ENCODE measurements at places on chromosomes 3 and 15.

DNA sequence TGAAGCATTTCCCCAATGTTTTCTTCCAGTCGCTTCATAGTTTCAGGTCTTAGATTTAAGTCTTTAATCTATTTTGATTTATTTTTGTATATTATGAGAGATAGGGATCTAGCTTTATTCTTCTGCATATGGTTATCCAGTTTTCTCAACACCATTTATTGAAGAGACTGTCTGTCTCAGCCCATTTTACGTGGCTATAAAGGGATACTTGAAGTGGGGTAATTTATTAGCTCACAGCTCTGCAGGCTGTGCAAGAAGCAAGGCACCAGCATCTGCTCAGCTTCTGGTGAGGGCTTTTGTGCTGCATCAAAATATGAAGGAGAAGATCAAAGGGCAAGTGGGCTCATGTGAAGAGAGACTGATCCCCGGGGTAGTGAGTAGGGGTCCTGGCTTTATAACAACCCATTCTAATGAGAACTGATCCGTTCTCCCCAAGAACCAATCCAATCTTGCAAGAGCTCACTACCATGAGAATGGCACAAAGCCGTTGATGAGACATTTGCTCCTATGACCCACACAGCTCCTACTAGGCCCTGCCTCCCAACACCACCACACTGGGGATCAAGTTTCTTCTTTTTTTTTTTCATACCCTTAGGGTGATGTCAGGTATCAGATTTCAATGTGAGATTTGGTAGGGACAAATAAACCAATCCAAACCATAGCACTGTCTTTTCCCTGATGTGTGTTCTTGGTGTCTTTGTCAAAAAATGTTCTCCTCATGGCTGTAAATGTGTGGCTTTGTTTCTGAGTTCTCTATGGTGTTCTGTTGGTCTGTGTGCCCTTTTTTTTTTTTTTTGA lies 63.2 kb downstream of the IQGAP1 start:
- peak; percentile 72 for DNase-seq

DNA sequence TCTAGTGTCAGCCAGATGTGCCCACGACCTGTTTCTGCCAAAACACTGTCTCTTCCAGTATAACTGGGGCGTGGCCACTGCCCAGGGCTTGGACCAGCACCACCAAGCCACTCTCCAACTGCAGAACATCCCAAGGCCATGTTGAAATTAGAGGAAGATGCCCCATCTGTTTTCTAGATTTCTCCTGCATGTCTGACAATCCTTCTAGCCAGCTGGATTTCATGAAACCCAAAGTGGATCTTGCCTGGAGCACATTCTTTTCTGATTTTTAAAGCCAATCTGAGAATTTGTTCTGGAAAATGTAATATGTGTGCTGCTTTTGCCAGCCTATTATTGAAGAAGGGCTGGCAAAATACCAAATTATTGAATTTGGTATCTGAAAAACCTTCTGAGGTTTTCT lies 182.5 kb downstream of the SLCO3A1 start:
- DNase-seq, result no peak

DNA sequence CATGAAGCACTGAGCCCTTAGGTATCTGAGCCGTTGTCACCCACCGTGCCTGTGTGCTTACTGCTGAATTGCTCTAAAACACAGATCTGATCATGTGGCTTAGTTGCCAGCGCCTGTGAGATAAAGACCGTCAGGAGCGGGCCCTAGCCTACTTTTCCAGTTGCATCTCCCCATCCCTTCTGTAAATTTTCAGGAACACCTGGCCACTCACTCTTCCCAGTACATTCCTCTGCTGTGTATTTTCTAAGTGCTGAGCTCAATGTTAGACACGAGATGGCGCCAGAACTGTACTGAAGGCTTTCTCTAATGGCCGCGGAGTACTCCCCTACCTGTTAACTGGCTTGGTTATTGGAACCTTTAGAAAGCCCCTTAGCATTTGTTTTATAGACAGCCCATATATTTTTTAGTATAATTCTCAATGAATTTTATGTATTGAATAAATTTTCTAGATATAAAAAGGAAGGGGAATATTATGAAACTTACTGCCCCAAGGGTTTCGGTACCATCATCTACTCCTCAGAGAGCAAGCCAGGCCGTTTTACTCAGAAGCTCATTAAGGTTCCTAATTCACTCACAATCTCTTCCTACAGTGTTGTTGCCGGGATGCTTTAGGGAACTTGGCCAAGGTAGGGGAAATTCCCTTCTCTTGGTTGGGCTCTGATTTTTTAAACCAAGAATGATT lies 16.7 kb upstream of the WNT7A start:
- DNase-seq, result peak; percentile 68

GRCh38 chr3:157856078-157856939 lies 249.9 kb downstream of the SHOX2 start:
- DNase-seq, result no peak

DNA sequence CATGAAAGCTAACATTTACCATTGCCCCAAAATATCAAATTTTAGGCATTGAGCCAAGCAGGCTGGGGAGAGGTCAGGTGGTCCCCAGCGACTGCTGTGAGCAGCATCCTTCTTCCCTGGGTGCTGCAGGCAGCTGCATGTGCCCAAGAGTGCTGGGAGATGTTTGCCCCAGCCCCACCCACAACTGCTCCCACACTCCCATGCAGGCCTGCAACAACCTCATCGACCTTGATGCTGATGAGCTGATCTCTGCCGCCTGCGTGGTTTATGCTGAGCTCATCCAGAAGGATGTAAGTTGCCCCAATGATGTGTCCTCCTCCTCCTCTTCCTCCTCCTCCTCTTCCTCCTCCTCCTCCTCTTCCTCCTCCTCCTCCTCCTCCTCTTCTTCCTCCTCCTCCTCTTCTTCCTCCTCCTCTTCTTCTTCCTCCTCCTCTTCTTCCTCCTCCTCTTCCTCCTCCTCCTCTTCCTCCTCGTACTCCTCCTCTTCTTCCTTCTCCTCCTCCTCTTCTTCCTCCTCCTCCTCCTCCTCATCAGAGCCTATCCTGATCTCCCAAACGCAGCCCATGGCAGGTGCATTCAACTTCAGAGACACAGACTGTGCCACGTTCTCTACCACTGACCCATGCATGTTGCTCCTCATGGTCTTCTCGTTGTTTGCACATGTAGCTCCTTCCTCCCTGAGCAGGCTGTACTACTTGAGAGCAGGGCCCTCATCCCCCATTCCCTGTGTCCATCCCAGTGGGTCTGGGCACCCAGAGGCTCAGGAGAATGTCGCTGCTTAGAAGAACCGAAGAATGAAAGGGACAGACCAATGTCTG lies 15.1 kb downstream of the TBC1D21 start:
- DNase-seq, result no peak

DNA sequence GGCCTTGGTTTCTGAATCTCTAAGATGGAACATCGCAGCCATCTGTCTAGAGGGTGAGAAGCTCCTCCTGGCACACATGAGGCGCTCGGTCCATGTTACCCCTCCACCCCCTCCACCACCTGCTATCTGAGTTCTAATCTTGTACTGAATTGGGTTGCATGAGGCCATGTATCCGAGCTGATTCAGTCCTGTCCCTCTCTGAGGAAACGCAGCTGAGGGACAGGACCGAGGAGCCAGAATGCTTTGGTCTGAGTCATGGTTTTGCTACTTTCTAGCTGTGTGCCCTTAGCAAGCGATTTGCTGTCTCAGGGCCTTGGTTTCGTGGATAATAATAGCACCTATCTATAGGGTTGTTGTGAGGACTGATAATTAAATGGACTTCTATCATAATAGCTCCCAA lies 87.8 kb upstream of the SEC13 start:
- DNase-seq, result peak; percentile 38

GRCh38 chr3:158847885-158848284 lies 46.0 kb downstream of the MFSD1 start:
- no peak for DNase-seq

GRCh38 chr3:33240261-33240660 lies 21.7 kb upstream of the SUSD5 start:
- DNase-seq, result no peak

DNA sequence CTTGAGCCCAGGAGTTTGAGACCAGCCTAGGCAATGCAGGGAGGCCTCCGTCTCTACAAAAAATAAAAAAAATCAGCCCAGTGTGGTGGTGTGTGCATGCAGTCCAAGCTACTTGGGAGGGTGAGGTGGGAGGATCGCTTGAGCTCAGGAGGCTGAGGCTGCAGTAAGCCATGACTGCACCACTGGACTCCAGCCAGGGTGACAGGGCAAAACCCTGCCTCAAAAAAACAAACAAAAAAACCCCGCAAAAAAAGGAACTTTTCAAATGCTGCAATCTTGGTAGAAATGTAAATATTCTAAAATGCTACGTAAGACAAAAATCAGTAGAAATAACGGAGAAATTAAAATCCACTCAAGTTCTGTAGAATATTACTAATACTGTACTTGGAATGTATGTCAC lies 108.1 kb upstream of the MELTF start:
- no peak for DNase-seq

DNA sequence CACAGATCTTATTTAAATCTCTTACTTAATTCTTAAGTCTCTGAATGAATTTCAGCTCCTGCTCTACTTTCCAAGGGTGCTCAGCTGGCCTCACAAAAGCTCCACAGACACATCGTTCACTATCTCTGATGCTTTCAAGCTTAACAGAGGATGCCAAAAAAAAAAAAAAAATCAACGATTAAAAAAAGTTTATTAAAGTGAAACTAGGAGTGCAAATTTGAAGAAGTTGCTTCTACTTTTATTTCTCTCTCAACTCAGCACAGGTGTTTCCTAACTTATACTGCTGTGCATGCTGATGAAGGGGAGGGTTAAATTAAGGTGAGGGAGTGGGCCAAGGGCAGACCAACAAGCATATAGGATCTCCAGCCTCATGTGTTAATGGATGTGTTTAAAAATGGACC lies 157.2 kb downstream of the TIGIT start:
- DNase-seq, result no peak

- peak; percentile 16 for DNase-seq
These were observed 878 bp downstream of the SPPL2A start for GRCh38 chr15:50764461-50765194.

DNA sequence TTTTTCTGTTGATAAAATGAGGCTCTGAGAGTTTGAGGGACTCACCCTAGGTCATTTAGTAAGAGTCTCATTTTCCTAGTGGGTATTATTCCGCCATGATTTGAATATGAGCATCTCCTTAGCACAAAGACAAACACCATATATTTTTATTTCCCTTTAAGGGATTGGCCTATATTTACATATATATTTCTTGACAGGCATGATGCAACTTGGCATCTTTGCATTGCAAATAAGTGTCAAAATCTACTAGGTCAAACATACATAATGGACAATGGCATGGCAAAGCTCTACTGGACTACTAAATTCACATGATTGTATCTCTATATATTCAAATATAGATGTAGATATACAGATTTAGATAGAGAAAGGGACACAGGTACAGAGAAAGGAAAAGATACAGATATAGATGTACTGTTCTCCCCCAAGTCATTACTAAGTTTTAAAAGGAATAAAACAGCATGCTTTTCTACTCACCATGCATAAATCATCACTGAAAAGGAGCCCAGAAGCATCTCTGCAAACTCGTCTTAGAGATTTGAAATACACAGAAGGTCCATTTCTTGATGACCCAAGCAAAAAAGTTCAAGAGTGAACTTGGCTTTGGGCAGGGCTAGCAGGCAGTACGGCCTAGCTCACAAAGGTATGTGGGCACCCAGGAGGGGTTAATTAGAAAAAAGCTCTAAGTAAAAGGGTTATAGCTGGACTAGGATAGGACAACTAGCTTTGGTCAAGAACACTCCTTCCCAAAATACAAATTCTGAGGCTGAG lies 495.8 kb downstream of the NTRK3 start:
- DNase-seq, result no peak

GRCh38 chr3:29463304-29463703 lies 182.4 kb downstream of the RBMS3 start:
- DNase-seq, result no peak

GRCh38 chr3:149384911-149385321 lies 7.5 kb upstream of the TM4SF1 start:
- peak; percentile 68 for DNase-seq

GRCh38 chr3:37551857-37552256 lies 309.8 kb upstream of the CTDSPL start:
- DNase-seq, result no peak

DNA sequence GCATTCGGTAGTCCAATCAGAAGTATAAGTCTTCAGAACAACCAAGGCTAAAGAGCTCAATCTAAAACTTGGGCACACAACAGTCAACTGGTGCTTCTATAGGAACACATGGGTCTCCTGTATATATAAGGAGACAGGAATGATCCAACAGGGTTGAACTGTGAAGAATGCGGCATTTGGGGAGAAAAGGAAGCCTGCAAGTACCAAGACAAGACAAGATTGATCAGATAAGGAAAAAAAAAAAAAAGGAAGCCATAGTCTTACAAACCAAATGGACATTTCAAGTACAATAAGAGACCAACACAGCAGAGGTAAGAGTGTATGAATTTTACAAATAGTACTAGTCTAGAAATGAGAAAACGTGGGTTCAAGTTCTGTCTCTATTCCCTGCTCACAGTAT lies 6.5 kb downstream of the CPEB1 start:
- no peak for DNase-seq

GRCh38 chr3:119011528-119011927 lies 23.1 kb downstream of the IGSF11 start:
- no peak for DNase-seq

DNA sequence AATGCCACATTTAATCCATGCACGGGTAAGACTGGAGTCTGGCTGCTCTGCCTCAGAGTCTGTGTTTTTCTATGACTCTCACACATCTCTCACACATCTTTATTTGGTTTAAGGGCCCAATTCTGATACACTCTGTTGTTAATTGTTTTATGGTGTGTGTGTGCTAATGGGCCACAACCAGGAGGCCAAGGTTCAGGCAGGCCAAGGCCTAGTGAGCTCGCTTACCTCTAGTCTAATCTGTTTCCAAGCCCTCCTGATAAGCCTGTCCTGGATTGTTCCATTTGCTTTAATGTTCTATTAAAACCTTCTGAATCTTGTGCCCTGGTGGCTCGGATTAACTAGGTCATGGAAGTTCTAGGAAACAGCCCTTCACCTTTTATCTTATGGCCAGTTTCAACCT lies 445.4 kb upstream of the DPH6 start:
- no peak for DNase-seq

DNA sequence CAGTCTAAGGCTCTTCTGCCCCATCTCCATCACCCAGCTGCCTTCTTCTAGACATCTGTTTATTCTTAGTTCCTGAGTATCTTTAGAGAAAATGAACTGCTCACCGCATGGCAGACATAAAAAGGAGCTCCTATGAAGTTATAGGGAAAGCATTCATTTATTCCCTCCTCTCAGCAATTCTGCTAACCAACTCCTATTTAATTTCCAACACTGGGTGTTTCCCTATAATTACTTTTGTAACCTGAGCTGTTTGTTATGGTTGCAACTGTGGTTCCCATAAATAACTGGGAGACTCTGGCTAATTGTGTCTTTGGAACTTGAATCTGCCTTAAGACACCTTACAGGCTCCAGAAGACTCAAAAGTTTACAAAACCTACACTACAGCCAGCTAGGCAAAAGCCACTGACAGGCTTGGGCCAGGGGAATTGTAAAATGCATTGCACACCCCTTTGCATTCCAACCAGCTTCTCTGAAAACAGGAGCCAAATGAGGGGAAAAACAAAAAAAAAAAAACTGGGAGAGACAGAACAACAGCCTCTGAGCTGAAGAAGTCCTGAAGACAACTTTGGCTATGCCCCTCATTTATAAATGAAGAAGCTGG lies 231.5 kb upstream of the FEZF2 start:
- DNase-seq, result no peak
